ENCODE measurements at places on chromosomes 7 and 10.

DNA sequence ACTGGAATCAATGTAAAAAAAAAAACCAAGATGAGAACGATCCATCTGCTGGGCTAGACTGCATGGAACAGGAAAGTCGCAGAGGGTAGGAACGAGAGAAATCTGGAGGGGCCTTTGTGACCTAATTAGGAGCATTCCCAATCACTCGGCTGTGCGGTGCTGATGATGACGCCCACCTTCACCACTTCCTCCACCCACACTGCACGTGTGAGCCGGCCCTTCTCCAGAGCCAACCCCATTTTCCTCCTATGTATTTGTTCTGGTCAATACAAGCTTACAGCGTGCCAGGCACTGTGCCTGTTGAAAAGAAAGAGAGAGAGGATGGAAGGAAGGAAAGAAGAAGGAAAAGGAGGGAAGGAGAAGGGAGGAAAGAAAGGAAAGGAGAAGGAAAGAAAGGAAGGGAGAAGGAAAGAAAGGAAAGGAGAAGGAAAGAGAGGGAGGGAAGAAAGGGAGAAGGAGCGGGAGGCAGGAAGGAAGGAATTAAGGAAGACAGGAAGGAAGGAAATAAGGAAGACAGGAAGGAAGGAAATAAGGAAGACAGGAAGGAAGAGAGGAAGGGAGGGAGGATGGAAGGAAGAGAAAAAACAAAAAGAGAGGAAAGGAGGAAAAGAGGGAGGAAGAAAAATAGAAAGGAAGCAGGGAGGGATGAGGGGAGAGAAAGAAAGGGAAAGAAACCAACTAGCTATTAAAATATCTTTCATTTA lies 35.5 kb upstream of the PTF1A start:
- no peak for DNase-seq

DNA sequence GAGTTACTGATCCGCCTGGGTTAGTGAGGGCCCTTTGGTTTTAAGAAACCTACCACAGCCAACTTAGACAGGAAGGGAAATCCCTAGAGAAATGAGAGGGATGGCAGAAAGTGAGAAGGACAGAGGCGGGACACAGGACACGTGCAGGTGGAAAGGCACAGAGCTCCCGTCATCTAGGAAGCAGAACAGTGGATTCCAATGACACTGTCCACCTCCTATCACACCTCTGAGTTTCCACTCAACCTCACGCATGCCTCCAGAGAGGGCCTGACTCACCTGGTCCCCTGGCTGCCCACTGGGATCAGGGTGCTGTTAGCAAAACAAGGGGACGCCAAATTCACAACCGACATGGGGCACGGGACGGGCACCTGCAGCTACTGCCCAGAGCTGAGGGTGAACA lies 26.3 kb downstream of the CPXM2 start:
- DNase-seq: no peak

GRCh38 chr10:64519831-64520230 lies 998.6 kb downstream of the REEP3 start:
- no peak for DNase-seq

- DNase-seq: no peak
Observed at GRCh38 chr10:111384556-111384955, 307.7 kb downstream of the ADRA2A start.

DNA sequence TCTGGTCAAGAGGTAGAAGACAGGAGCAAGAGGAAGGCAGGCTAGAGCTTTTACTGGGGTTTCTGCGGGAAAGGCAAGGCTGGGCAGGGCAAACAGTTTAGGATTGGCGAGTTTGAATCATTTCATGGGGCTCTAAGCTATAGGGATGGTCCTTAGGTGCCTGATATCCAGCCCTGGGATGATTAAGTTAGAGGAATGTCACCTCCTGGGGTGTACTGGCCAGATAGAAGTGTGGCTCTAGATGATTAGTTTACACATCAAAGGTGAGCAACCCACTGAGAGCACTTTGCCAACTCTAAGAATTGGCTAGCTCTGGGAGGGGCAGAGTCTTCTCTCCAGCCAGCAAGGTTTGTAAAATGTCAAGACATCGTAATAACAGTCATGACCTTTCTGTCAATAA lies 52.4 kb downstream of the ZNF365 start:
- DNase-seq: no peak

- peak; percentile 68 for DNase-seq
Observed at GRCh38 chr7:117830422-117830954, 42.8 kb downstream of the CTTNBP2 start.

- no peak for DNase-seq
Observed at GRCh38 chr7:50229964-50230363, 74.6 kb upstream of the IKZF1 start.

DNA sequence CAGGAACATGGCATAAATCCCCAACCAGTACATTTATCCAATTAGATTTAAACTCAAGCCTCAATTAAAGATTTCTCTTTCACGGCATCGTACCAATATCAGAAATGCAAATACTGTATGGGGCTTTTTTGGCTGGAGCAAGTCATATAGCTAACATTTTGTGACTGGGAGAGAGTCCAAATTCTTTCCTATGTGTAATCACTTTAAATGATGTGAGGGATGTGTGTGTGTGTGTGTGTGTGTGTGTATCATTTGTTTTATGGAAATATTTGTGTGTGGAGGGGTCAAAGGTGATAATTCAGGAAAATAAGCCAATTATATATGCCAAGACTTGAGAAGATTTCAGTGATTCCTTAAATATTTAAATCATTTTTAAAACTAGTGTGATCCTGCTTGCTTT lies 196.6 kb downstream of the TRIL start:
- DNase-seq: no peak

DNA sequence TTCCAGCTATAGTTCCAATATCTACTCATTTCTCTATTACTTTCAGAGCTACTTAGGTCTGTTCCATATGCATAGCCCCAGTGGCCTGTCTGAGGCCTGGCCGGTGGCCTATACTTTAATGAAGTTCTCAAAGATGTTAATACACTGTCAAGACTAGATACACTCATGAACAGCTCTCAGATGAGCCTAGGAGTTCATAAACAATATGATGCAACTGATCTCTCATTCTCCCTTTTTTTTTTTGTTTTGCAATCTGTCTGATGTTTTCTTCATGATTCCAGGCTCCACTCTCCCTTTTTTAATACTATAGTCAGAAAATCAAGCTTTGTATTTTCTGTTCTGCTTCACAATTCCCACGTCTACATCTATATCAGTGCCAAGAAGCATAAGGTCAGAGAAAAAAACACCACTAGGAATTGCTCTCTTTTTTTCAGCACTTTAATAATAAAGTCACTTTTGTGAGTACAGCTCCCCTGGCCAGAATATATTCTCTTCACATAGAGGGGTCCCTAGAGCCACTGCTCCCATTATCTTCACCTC lies 321.0 kb downstream of the C7orf25 start:
- DNase-seq: no peak

DNA sequence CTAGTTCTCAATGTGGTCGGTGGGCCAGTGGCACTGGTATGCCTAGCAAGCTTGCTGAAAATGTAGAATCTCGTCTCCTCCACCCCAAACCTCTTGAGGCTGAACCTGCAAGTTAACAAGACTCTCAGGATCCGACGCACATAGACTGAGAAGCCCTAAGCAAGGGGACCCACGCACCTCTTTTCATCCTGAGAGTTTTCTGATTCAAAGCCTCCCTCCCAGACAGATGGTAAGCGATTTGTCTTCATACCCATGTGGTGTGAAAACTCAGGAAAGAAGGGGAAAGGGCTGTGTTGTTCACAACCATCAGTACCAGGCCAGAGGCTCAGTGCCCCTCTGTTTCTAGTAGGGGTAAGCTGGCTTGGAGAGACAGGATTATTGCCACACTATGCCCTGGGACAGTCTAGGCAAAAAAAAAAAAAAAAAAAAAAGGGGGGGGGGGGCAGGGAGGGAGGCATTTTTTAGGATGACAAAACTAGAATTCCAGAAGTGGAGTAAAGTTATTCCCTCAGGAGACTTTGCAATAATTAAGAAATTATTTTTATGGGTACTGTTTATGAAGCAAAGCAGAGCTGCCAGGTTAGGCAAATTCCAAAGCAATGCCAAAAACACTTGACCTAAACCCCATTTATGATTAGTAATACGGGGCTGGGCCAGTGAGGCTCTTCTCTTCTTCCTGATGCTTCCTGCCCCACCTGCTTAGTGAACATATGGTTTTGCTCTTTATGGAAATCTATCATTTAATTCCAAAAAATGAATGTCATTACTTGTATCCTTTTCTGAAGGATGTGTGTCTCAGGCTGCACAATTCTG lies 117.6 kb upstream of the PDLIM1 start:
- DNase-seq: no peak

DNA sequence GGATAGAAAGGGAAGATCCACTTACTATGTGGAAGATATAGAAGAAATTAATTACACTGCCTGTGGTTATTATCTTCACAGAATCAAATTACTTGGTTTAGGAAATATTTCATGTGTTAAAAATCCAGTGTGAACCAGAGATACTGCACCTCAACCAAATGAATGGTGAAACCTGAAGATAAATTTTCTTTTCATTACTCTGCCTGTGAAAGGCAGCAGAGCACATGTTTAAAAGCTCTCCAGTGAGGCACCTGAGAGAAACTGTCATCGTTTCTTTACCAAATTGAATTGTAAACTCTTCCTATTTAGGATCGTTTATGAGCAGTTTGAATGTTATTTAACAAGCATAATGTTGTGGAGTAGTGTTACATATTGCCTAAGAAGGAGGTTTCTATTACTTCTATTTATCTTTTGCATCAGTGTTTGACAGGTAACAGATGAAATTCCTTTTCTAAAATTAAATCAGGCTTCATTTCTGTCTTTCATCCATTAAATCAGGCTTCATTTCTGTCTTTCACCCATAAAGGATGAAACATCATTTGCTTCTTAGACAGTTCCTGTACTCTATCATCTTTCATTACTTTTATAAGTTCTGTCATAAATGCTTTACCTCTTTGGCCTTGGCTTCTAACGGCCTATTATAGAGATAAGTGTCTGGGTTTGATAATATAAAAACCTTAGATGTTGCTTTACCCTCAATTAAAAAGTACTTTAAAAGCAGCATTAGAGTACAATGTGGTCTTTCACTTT lies 266.6 kb downstream of the NXPH1 start:
- no peak for DNase-seq

GRCh38 chr7:139426258-139427028 lies 57.0 kb downstream of the KLRG2 start:
- no peak for DNase-seq

DNA sequence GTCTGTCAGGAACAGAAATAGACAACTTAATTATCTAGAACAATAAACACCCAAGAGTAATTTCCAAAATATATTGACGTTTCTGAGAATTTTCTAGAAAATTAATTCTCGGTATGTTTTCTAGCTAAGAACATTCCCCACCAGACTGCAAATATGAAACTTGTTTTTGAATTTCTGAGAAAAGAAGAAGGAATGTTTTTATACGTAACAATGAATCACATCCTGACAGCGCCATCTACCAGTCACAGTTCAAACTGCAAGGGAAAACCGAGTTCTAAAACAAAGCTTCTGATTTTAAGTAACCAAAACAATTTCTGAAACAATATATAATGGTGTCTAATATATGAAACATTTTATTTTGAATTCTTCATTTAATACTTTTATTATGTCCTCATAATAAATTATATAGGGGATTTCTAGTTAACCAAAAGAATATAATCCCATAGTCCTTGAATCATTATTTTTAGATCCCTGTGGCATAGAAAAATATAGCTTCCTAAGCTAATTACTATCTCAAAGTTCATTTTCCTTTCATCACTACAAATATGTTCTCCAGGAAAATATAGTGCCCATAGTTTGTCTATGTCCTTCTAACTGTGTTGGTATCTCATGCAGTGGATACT lies 34.5 kb upstream of the MEOX2 start:
- DNase-seq: peak; percentile 47

DNA sequence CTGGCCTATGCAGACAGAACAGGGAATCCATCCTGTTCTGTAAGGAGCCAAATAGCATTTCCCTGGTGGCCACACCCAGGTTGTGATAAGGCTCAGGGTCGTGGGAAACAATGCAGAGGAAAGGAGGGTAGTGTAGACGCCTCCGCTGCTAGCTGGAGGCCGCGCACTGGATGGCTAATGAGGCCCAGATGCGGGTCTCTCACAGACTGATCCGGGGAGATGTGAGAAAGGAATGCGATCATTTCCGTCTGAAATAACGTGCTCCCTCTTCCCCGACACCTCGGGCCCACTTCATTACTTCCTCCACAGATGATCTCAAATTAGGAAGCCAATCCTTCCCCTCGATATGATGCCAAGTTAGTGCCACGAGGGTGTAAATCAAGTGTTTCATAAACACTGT lies 203.3 kb downstream of the TAX1BP1 start:
- no peak for DNase-seq

DNA sequence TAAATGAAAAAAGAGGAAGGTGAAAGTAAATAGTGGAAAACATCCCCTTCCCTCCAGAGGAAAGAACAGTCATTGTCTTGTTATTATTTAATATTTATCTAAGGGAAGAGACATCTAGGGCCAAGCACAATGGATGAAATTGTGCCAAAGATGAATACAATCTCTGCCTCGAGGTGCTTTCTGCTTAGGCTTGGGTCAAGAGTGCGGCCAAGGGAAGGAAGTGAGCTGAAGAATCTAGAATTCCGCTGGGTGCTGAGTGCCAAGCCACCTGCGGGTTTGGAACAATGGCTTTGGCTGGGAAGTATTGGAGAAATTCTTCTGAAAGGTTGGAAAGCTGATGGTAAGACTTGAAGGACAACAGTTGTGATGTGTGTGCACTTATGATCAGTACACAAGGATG lies 531.3 kb upstream of the FZD8 start:
- no peak for DNase-seq

- no peak for DNase-seq
Observed at GRCh38 chr7:28957751-28958234, 337 bp downstream of the TRIL start.

- no peak for DNase-seq
Observed at GRCh38 chr10:2079603-2080078, 342.3 kb upstream of the ADARB2 start.

DNA sequence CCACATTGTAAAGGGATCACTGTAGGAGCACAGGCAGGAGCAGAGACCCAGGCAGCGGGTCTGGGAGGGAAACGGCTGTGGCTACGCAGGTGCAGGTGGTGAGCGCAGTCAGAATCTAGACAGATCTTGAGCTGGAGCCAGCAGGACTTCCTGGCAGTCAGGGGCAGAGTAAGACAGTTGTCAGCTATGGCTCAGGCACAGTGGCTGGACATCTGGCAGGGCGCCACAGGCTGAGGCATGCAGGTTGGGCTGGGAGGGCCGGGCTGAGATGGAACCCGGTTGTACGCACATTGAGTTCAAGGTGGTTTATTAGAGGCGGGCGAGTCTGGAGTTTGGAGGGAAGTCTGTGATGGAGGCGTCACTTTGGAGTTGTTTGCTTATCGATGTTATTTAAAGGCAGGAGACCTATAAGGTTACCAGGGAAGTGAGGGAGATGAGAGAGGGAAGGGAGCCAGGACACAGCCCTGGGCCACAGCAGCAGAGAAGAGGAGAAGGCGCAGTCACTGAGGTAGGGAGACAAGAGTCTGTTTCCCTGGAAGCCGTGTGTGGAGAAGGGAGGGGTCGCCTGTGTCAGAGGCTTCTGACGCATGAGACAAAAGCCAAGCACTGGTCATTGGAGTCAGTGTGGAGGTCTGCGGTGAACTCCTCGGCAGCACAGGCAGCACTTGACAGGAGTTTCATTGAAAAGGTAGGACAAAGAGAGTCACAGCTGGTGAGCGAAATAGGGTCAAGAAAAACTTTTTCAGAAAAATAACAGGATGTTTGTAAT lies 73.8 kb downstream of the LANCL2 start:
- no peak for DNase-seq

GRCh38 chr10:118737603-118738302 lies 17.0 kb downstream of the CACUL1 start:
- DNase-seq: no peak

Measured in globus pallidus (tissue), 1 donor.